ENCODE measurements at places on chromosomes 3 and 15.

GRCh38 chr3:63937661-63938651 is 25.8 kb upstream of the SCAANT1 start:
- DNase-seq: peak; percentile 41

- DNase-seq: no peak
Measured at GRCh38 chr3:74282202-74282601, 332.3 kb downstream of the CNTN3 start.

- no peak for DNase-seq
Measured at GRCh38 chr15:81504170-81504905, 130.3 kb upstream of the TMC3 start.

- no peak for DNase-seq
Measured at GRCh38 chr15:91698241-91698640, 155.3 kb upstream of the SLCO3A1 start.

GRCh38 chr3:142215106-142215505 is 10.3 kb downstream of the GK5 start:
- DNase-seq: no peak

DNA sequence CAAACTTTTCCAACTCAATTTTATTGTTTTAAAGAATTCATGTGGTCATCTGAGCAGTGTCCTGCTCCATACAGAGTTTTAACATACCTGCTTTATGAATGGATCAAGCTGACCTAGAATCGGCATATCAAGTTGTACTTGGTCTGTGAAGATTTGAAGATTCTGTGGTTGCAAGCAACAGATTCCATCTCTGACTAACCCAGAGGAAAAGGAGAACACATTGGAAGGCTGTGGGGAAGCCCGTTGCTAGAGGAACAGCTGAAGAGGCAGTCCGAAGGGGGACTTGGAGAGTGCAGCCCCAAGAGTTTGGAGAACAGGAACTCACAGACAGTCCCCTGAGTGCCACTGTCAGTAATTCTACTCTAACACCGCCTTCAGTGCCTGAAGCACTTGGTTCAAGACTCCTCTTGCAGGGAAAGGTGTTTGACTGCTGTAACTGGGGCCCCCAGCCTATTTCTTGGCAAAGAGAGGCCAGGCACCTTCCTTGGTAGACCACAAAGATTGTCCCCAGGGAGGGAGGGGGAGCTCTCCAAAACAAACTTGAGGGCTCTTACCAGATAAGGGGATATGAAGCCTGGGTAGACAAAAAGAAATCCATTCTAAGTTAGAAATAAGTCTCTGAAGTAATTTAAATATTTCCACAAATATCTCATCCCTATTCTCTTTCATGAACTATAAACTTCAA is 88.8 kb downstream of the LARS2 start:
- no peak for DNase-seq

GRCh38 chr3:58631742-58632141 is 34.8 kb downstream of the FAM3D start:
- no peak for DNase-seq

GRCh38 chr3:49779358-49780079 is 6.8 kb downstream of the IP6K1 start:
- no peak for DNase-seq

- no peak for DNase-seq
Measured at GRCh38 chr15:84813435-84813834, 3.7 kb upstream of the ALPK3 start.

DNA sequence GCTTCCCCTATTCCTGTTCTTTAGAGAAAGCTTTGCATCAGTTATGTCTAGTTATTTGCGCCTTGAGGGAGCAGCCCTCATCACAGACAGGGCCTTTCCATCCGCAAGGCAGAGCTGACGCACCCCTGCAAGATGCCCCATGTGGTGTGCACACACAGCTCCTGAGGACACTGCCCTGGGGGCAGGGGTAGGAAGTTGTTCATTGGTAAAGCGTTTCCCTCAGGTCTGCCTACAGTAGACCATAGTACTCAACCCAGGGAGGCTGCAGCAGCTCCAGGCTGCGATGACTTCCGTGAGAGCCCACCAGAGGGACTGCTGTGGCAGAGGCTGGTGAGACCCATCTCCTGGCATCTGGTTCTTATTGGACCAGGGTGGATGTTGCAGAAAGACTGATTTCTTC is 55.1 kb upstream of the PLXNA1 start:
- DNase-seq: no peak

DNA sequence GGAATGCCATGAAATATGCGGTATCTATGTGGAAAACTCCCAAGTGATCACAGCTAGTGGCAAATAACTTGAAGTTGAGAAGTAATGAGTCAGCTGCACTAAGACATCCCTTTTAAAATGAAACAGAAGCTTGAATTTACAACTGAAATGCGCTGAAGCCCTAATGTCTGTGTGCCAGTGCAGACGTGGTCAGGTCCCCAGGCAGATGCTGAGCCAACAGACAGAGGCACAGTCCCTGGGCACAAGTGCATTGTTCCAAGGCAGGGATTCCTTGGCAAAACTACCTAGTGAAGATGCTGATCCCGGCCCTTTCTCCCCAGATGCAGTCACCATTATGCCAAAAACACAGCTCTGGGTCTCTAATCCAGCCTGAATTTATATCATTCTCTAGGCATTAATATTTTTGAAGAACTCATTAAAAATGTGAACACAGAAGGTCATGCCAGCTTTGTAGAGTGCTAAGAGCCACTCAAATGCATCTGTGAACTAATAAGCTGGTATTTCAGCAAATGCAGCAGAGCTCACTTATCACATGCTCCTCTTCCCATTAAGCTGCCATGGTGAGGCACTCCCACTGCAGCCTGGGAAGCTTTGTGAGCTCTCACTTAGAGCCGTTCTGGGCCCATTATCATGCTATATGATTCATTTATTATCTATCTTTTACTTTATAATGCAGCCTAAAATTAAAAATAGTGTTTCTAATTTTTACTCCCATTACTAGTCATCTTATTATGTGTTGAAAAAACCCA is 200.1 kb downstream of the GABRB3 start:
- DNase-seq: no peak

GRCh38 chr3:161737171-161737570 is 240.6 kb downstream of the OTOL1 start:
- DNase-seq: no peak

Measured in immature natural killer cell (primary cell).